EH (cell line): ENCODE measurements at places on chromosomes 1 and 21.
A peak's percentile ranks its signal among the peaks of the same experiment; 100 is the strongest.

GRCh38 chr1:76257823-76258222, 183.3 kb downstream of the ST6GALNAC3 start:
- no peak for DNase-seq

GRCh38 chr1:229268505-229268904, 2.4 kb upstream of the RAB4A start:
- DNase-seq = no peak

GRCh38 chr1:37888022-37888700, 28.8 kb upstream of the MTF1 start:
- DNase-seq = no peak

DNA sequence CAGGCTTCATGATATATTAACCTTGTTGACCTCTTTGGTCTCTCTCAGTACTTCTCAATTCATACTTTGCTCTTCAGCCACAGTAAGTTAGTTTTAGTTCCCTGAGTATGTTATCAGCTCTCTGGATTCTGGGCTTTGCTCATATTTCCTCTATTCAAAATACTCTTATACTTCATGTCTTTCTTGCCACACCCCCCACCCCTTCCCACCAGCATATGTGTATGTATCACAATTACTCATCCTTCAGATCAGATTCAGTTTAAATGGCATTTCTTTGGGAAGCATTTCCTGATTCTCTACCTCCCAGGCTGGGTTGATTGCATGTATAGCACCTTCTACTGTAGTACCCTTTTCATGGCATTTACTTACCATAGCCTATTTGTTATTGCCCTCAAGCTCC, 28.3 kb downstream of the SLC30A7 start:
- peak; percentile 41 for DNase-seq

- DNase-seq = peak; percentile 77
Measured at GRCh38 chr1:206851341-206852010, 13.9 kb upstream of the IL20 start.

DNA sequence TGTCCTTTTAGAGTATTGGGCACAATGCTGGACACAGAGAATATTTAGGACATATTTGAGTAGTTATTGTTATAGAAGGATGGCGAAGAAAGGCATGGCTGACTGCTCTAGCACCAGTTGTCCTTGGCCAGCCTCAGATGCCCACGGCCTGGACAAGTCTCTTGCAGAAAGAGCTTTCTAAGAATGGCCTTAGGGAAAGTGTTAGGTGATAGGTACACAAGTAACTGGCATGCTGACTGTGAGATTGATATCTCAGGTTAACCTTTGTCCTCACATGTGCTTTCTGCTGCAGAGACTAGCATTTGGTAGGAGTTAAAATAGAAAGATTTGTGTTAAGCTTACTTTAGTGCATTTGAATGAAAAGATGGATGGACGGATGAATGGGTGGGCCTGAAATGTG, 10.1 kb downstream of the SFT2D2 start:
- DNase-seq = no peak

- DNase-seq = peak; percentile 52
Measured at GRCh38 chr1:200437556-200438203, 27.8 kb upstream of the ZNF281 start.

DNA sequence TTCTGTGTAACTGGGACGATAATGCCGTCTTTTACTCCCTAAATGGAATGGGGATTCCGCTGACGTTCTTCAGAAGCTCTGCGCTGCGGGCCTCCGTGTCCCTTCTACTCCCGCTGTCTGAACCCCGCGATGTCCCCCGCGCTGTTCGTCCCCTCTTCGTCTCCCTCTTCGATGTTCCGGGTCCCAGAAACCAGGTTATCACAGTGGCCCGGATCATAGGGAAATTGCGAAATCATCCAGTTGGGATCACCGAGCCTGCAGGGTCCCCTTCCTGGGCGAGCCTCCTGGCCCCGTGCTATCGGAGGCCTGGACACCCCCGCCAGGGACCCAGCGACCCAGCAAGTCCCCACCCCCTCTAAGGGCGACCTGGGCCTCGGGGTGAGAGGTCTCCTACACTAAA, 154.2 kb downstream of the PPIAL4G start:
- DNase-seq = no peak

- no peak for DNase-seq
Measured at GRCh38 chr1:58890609-58891008, 106.8 kb upstream of the JUN start.

DNA sequence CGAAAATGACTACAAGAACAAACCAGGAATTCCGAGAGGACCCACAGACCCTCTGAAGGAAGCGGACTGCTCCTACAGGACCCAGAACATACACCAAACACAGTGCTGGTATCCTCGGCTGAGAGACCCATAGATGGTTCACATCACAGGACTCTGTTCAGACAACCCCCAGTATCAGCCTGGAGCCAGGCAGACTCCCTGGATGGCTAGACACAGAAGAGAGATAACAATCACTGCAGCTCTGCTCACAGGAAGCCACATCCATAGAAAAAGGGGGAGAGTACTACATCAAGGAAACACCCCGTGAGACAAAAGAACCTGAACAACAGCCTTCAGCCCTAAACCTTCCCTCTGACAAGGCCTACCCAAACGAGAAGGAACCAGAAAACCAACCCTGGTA, 434.0 kb upstream of the NR5A2 start:
- no peak for DNase-seq

DNA sequence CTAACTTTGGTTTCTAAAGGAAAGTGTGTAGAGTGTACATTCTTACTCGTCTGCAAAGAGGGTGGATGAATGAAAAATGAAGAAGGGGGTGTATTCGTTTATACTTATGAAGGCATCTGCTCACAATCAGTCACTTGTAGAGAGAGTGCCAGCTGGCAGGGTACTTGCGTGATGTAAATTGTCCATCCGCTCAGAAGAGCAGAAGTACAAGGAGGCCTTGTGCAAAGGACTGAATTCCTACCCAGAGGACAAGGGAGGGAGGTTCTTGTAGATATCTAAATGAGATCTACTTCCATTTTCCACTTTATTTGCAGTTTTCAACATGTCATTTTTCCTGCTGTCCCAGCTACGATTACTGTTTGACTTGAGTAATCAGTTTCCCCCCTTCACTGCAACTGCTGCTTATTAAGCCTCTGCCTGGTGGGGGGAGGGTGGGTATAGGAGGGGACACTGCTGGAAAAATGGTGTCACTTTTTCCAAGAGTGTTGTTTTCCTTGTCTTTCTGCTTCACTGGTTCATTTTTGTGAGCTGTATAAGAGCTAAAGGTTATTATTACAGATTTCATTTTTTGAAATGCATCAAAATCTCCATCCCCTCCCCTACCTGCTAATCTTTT, 67.3 kb downstream of the LAMC1 start:
- peak; percentile 54 for DNase-seq

DNA sequence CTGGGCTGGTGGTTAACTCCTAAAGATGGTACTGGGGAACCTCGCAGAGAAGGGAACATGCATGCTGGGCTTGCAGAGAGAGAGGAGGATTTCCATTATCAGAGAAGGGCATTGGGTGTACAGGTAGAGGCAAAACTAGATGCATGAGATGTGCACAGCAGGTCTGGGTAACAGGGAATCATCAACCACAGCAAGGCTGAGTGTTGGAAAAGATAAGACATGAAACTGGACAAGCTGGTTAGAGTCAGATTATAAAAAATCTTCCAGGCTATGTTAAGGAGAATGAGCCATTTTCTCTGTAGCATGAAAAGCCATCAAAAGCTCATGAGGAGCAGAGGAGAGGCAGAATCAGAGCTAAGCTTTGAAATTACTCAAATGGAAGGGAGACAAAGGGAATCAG, 147.8 kb downstream of the VAV3 start:
- no peak for DNase-seq

GRCh38 chr1:22339237-22339636, 112.4 kb upstream of the ZBTB40 start:
- no peak for DNase-seq

DNA sequence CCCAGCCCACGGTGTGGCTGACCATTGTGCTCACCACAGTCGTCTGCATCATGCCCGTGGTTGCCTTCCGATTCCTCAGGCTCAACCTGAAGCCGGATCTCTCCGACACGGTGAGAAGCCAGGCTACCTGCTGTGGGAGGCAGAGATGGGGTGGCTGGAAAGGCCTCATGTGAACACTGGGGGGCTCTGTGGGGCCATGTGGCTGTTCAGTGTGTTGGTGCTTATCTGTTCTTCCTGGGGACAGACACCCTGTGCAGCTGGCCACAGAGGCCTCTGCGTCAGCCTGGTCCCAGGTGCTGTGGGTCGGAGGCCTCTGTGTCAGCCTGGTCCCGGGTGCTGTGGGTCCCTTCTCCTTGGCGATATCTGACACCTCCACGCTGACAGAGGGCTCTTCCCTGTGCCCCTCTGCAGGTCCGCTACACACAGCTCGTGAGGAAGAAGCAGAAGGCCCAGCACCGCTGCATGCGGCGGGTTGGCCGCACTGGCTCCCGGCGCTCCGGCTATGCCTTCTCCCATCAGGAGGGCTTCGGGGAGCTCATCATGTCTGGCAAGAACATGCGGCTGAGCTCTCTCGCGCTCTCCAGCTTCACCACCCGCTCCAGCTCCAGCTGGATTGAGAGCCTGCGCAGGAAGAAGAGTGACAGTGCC, 23.2 kb downstream of the ATP8B2 start:
- no peak for DNase-seq

DNA sequence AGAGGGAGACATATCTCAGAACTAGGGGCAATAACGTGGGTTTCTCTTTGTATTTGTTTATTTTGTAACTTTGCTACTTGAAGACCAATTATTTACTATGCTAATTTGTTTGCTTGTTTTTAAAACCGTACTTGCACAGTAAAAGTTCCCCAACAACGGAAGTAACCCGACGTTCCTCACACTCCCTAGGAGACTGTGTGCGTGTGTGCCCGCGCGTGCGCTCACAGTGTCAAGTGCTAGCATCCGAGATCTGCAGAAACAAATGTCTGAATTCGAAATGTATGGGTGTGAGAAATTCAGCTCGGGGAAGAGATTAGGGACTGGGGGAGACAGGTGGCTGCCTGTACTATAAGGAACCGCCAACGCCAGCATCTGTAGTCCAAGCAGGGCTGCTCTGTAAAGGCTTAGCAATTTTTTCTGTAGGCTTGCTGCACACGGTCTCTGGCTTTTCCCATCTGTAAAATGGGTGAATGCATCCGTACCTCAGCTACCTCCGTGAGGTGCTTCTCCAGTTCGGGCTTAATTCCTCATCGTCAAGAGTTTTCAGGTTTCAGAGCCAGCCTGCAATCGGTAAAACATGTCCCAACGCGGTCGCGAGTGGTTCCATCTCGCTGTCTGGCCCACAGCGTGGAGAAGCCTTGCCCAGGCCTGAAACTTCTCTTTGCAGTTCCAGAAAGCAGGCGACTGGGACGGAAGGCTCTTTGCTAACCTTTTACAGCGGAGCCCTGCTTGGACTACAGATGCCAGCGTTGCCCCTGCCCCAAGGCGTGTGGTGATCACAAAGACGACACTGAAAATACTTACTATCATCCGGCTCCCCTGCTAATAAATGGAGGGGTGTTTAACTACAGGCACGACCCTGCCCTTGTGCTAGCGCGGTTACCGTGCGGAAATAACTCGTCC, 1.3 kb upstream of the OLIG2 start:
- no peak for DNase-seq

- DNase-seq = no peak
Measured at GRCh38 chr1:157279138-157279801, 141.1 kb upstream of the ETV3 start.

- no peak for DNase-seq
Measured at GRCh38 chr21:44647222-44647552, 973 bp downstream of the KRTAP10-11 start.

- peak; percentile 85 for DNase-seq
Measured at GRCh38 chr1:89962024-89962741, 32.7 kb upstream of the ZNF326 start.

DNA sequence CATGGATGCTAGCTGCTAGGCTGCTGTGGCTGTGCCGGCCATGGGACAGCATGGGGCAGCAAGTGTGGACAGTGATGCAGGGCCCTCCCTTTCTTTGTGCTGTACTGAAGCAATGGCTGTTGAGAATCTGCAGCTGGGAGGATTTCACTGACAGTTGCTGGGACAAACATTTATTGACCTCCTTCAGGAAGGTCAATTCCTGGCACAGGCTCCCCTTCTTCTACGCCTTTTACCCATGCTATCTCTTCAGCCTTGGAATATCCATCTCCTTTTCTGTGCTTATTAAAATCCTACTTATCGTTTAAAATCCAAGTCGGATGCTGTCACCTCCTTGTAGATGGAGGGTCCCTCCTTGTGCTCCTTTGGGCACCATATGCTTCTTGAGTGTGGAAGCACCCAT, 213.1 kb upstream of the USP24 start:
- no peak for DNase-seq

- DNase-seq = peak; percentile 93
Measured at GRCh38 chr1:234730770-234731568, 121.0 kb upstream of the IRF2BP2 start.

- DNase-seq = no peak
Measured at GRCh38 chr1:188386666-188387065, 1557.9 kb downstream of the PLA2G4A start.

GRCh38 chr1:11802616-11802972, 3.2 kb downstream of the MTHFR start:
- peak; percentile 41 for DNase-seq

GRCh38 chr1:161166669-161167548, 683 bp downstream of the PPOX start:
- DNase-seq = peak; percentile 13

- DNase-seq = peak; percentile 7
Measured at GRCh38 chr1:35215346-35215745, 22.4 kb upstream of the SFPQ start.

DNA sequence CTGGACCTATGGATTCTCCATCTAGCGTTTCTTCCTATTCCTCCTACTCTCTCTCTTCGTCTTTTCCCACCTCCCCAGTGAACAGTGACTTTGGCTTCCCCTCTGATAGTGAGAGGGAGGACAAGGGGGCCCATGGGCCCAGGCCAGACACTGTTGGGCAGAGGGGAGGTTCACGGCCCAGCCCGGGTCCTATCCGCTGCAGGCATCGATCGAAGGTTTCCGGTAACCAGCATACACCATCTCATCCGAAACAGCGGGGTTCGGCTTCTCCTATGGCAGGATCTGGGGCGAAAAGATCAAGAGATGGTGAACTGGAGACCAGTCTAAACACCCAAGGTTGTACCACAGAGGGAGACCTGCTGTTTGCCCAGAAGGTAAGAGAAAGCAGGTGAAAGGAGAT, 906 bp downstream of the CIART start:
- no peak for DNase-seq

DNA sequence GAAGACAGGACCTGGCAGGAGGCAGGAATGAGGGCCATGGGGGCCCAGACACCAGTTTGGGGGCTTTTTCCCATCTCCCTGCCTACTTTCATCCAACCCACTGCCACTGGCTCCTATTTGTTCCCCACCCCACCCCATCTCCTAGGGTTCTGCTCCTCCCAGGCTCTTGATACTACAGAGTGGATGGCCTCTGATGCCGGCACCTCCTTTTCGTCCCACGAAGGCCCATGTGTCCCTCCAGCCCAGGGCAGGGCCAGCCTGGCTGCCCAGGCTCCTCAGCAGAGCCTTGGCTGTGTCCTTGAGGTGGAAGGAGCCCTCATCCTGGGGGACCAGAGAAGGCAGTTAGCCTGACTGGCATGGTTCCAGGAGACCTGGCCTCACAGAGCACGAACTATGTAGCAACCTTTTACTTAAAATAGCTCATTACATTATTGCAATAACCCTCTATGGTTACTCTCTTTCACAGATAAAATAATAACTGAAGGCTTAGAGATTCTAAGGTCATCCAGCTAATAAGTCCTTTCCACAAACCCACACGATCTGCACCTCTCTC, 3.5 kb downstream of the POMGNT1 start:
- DNase-seq = no peak
